Activated B cell treated with CpG ODN at 0.5 μM for 24 hours (primary cell): ENCODE measurements at places on chromosomes 5 and 9. TPM values are rescaled to one million over a fixed set of nuclear protein-coding genes. Genes with fewer than 3 reads are reported as not detected.
A peak's percentile ranks its signal among the peaks of the same experiment; 100 is the strongest.

Gene SDHA
- total RNA-seq = 90.5 and 95.7 TPM in 2 replicates

Gene PLCXD3
- total RNA-seq = not detected in 2 replicates

Gene C9orf153
- total RNA-seq = 0.17 and 0.18 TPM in 2 replicates

Gene ZCCHC10
- total RNA-seq = 31.4 and 32.6 TPM in 2 replicates

Gene TRMO
- 25.3 and 32.4 TPM in 2 replicates for total RNA-seq

Gene ST8SIA4
- total RNA-seq = 105 and 125 TPM in 2 replicates

Gene PCDHB7
- total RNA-seq = not detected in 2 replicates

DNA sequence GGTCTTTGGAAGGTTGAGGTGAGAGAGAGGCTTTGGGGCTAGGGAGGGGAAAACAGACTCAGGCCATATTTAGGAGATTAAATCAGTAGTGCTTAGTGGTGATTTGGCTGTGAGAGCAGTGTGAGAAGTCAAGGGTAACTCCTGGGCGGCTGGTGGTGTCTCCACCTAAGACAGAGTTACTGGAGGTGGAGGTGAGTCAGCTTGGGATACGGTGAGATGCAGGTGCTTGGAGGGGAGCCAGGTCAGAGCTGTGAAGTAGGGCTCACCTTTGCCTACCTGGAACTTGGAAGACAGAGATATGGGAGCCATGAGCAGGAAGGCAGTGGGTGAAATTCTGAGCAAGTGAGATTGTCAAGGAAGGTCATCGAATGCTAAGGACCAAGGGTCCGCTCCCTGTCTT, 24.5 kb downstream of the RGS3 start:
- H3K27ac ChIP-seq = no peak overlapping the region
- no peak overlapping the region for H3K4me3 ChIP-seq
- no peak for DNase-seq
- H3K4me1 ChIP-seq = no peaks in the 10 kb centered on the region

- peaks cover 22% of the 10 kb centered on the region for H3K27me3 ChIP-seq
- no peak overlapping the region for H3K27ac ChIP-seq
- H3K4me3 ChIP-seq = no peak overlapping the region
Observed at GRCh38 chr9:101707721-101708120, 30.7 kb downstream of the GRIN3A start.

DNA sequence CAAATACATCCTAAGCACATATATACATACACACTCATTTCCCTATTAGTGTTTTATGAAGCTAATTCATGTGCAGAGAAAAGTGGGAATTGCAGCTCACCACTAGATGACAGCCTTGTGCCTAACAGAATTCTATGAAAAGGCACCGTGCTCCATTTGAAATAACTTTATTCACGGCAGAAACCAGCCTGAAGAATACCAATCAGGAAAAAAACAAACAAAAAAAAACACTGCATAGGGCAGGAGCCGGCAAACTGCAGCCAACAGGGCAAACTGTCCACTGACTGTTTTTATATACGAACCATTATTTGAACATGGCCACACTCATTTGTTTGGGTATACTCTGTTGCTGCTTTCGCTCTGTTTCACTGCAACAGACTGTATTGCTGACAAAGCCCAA, 33.6 kb downstream of the ERMP1 start:
- no peak overlapping the region for H3K4me3 ChIP-seq
- H3K4me1 ChIP-seq = no peaks in the 10 kb centered on the region
- no peaks in the 10 kb centered on the region for H3K27me3 ChIP-seq

- no peak for DNase-seq
- H3K4me3 ChIP-seq = no peak overlapping the region
- H3K4me1 ChIP-seq = no peaks in the 10 kb centered on the region
- no peaks in the 10 kb centered on the region for H3K27me3 ChIP-seq
- H3K27ac ChIP-seq = no peak overlapping the region
Observed at GRCh38 chr5:78675956-78676730, 27.6 kb upstream of the LHFPL2 start.

DNA sequence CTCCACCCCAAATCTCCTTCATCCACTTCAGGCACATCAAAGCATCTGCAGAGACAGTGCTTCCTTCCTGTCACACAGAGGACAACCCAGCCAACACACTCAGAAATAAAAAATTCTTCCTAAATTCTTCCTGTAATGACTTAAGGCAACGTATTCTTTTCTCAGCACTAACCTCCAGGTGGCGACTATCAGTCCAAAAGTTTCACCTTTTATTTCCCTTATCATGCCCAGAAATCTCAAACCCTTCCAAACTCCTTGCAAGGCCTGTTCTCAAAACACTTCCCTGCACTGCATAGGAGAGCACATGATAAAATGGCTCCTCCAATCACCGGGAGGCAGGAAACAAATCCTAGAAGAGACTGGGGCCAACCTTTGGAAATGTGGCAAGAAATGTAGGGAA, 35.1 kb downstream of the SLIT3 start:
- H3K4me1 ChIP-seq = no peaks in the 10 kb centered on the region
- H3K4me3 ChIP-seq = no peak overlapping the region
- no peaks in the 10 kb centered on the region for H3K27me3 ChIP-seq
- no peak overlapping the region for H3K27ac ChIP-seq
- no peaks in the 10 kb centered on the region for H3K36me3 ChIP-seq
- no peak for DNase-seq

- no peak for DNase-seq
- peaks cover 9% of the 10 kb centered on the region for H3K27me3 ChIP-seq
- H3K27ac ChIP-seq = no peak overlapping the region
- no peaks in the 10 kb centered on the region for H3K4me1 ChIP-seq
- H3K4me3 ChIP-seq = no peak overlapping the region
Observed at GRCh38 chr5:90290648-90291047, 118.9 kb downstream of the CETN3 start.

- no peak overlapping the region for H3K27ac ChIP-seq
- no peak overlapping the region for H3K4me3 ChIP-seq
- H3K4me1 ChIP-seq = no peaks in the 10 kb centered on the region
- no peaks in the 10 kb centered on the region for H3K27me3 ChIP-seq
- DNase-seq = no peak
Observed at GRCh38 chr5:8396756-8397155, 527.8 kb downstream of the MTRR start.

GRCh38 chr5:139404484-139404840, 573 bp upstream of the SPATA24 start:
- H3K27ac ChIP-seq = peak overlapping the region; percentile 96
- H3K27me3 ChIP-seq = no peaks in the 10 kb centered on the region
- peaks cover 50% of the 10 kb centered on the region for H3K4me1 ChIP-seq
- H3K4me3 ChIP-seq = peak overlapping the region; percentile 90
- no peak for DNase-seq

DNA sequence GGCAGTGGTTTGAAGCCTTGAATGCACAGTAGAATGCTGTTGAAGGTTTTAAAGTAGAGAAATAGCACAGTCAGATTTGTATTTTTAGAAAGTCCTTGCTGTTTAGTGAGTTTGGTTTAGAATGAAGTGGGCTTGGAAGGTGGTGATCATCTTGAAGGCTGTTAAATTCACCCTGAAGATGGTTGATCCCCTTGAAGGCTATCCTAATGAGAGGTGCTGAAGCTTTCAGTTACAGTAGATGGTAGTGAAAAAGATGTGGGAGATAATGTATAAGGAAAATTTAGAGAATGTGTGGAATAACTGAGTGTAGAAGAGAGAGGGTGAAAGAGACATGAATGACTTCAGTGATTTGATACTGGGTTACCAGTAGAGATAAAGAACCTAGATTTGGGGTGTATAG, 16.0 kb downstream of the TENT2 start:
- DNase-seq = no peak
- H3K4me1 ChIP-seq = peaks cover 20% of the 10 kb centered on the region
- no peak overlapping the region for H3K27ac ChIP-seq
- no peaks in the 10 kb centered on the region for H3K27me3 ChIP-seq

GRCh38 chr9:123414936-123415930, 59.2 kb downstream of the CRB2 start:
- no peaks in the 10 kb centered on the region for H3K27me3 ChIP-seq
- H3K27ac ChIP-seq = no peak overlapping the region
- H3K4me3 ChIP-seq = no peak overlapping the region
- H3K36me3 ChIP-seq = peaks cover 26% of the 10 kb centered on the region
- DNase-seq = no peak

DNA sequence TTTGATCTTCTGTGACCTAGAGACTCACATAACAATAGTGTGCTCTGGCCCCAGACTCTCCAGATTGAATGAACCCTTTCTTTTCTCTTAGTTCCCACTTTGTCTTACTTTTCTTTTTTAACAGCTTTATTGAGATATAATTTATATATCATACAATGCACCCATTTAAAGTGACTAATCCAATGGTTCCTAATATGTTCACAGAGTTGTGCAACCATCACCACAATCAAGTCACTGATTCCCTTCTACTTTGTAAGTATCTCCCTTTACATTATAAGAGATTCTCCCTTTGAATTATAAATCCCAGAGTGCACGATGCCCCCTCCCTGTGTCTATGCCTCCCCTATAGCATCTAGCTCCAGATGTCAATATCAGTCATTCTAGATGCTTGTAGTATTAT, 172.4 kb downstream of the HINT1 start:
- no peak for DNase-seq
- H3K36me3 ChIP-seq = no peaks in the 10 kb centered on the region
- no peak overlapping the region for H3K27ac ChIP-seq
- no peak overlapping the region for H3K4me3 ChIP-seq
- H3K4me1 ChIP-seq = no peaks in the 10 kb centered on the region
- peaks cover 2% of the 10 kb centered on the region for H3K27me3 ChIP-seq

DNA sequence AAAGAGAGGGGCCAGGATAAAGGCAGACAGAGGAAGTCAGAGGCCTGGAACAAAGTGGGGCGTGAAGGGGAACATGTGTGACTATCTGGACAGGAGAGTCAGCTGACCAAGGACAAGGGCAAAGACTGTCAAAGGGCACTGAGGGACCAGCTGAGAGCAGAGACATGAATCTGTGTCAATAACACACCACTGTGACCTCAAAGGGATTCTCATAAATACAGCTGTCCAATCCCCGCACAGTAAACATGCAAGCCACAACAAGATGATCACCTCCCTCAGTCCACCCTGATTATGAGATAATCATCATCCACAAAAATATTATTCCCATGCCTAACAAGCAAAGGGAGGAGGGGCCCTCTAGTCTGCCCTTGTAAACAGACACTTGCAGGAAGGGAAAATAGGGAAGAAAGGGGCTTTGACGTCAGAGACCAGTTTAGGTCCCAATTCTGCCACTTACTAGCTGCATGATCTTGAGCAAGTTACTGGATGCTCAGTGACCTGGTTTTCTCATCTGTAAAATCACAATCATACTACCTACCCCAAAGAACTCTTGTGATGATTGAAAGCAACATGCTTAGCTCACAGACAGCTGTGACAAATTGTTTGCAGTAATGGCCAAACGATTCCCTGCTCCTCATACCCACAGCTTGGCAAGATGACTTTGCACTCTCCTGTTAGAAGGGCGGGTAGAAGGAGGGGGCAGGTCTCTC, 41.8 kb downstream of the RAPGEF1 start:
- H3K27ac ChIP-seq = peak overlapping the region; percentile 51
- peaks cover 32% of the 10 kb centered on the region for H3K36me3 ChIP-seq
- H3K27me3 ChIP-seq = no peaks in the 10 kb centered on the region
- H3K4me3 ChIP-seq = peak overlapping the region; percentile 36

DNA sequence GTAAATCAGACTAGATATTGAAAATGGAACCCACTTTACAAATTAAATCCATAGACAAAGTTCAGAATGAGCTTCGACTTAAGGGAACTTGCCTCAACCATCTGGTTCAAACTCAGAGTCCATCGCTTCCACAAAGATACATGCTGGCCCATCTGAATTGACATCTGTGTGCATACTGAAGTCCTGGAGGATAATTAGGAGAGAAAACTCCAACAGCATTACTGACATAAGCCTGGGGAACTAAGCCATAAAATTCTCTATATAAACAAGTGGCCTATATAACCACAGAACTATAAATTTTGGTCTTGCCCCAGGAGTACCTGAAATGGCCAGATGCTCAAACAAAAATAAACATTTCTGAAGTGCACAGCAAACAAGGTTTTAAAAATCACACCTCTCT, 94.4 kb downstream of the IZUMO3 start:
- H3K4me3 ChIP-seq = no peak overlapping the region
- no peak for DNase-seq
- no peaks in the 10 kb centered on the region for H3K27me3 ChIP-seq

- H3K4me3 ChIP-seq = no peak overlapping the region
- no peaks in the 10 kb centered on the region for H3K27me3 ChIP-seq
- no peak overlapping the region for H3K27ac ChIP-seq
- no peaks in the 10 kb centered on the region for H3K4me1 ChIP-seq
Observed at GRCh38 chr9:16543225-16543624, 327.2 kb downstream of the BNC2 start.

DNA sequence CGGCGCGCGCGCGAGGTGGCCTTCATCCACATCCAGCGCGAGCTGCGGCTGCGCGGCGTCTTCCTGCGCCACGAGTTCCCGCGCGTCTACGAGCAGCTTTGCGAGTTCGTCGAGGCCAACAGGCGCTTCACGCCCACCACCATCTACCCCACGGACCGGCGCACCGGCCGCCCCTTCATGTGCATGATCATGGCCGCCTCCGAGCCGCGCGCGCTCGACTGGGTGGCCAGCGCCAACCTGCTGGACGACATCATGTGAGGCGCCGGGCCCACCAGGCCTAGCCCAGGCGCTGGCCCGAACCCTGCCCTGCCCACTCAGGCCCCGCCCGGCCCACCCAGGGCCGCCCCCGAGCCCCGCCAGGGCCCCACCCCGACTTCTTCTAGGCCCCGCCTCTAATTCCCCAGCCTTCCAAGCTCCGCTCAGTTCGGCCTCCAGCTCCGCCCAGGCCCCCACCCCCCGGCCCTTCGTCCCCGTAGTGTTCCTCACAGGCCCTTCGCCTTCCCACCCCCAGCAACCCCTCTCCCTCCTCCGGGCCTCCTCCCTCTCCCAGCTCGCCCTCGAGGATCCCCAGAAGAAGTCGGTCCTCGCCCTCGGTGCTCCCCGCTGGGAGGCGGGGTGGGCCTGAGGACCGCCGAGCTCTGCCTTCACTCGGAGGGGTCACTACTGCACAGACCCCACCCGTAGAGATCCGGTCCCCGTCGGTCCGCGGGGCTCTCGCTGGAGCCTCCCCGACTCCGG, 2.0 kb upstream of the PHPT1 start:
- H3K27ac ChIP-seq = peak overlapping the region; percentile 59
- peak overlapping the region; percentile 95 for H3K4me3 ChIP-seq
- peaks cover 30% of the 10 kb centered on the region for H3K4me1 ChIP-seq
- H3K27me3 ChIP-seq = peaks cover 6% of the 10 kb centered on the region
- DNase-seq = no peak

GRCh38 chr9:3746296-3747275, 220.8 kb upstream of the RFX3 start:
- no peak for DNase-seq
- H3K36me3 ChIP-seq = no peaks in the 10 kb centered on the region
- H3K27me3 ChIP-seq = peaks cover 10% of the 10 kb centered on the region
- no peak overlapping the region for H3K4me3 ChIP-seq
- H3K27ac ChIP-seq = no peak overlapping the region
- no peaks in the 10 kb centered on the region for H3K4me1 ChIP-seq

- H3K4me3 ChIP-seq = no peak overlapping the region
- no peak for DNase-seq
- H3K27ac ChIP-seq = no peak overlapping the region
- H3K27me3 ChIP-seq = no peaks in the 10 kb centered on the region
- H3K36me3 ChIP-seq = peaks cover 83% of the 10 kb centered on the region
Observed at GRCh38 chr5:177271113-177271512, 32.4 kb downstream of the RAB24 start.

DNA sequence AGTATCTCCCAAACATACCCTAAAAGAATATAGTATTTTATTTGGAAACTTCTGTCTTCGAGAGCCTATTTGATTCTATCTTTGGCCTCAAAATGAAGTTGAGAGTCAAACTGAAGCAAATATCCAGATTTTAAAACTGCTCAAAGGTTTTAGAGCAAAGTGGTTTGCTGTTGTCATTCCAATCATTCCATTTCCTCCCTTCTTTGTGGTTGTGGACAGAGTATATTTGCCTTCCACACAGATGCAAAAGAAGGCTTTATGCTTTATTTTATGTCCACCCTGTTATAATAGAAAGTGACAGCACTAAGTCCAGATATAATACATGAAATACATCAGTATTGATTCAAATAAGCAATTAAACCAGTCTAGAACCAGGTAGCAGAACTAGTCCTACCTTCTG, 12.4 kb downstream of the GZMK start:
- H3K4me3 ChIP-seq = no peak overlapping the region
- H3K36me3 ChIP-seq = no peaks in the 10 kb centered on the region
- no peaks in the 10 kb centered on the region for H3K27me3 ChIP-seq
- peaks cover 6% of the 10 kb centered on the region for H3K4me1 ChIP-seq
